ENCODE measurements at places on chromosomes 7 and 10.

DNA sequence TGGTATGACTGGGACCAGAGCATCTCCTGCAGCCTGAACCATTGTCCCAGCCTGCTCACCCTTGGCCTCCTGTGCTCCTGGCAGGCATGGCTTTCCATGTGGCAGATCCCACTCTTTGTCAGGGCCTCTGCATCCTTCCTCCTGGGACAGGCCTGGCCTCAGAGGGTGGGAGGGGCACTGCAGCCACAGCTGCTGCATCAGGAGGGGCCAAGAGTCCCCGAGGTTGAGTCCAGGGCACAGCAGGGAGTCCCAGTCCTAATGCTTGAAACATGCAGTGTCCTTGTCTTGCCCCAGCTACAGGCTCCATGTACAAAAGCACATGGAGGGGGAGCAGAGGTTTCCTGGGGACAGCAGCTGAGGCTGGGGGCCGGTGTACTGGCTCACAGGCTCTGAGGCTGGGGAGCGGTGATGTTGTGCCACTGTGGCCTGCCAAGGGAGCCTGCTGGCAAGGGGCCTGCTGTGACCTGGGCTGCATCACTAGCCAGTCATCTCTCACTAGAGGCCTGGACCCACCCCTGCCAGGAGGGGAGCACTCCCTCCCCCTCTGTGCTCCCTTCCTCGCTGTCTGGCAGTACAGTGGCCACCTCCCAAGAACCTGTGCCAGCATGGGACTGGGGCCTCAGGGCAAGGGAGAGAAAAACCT lies 144.8 kb downstream of the ZNF248 start:
- DNase-seq = no peak

- no peak for DNase-seq
Observed at GRCh38 chr7:156772725-156773124, 120.3 kb downstream of the LMBR1 start.

DNA sequence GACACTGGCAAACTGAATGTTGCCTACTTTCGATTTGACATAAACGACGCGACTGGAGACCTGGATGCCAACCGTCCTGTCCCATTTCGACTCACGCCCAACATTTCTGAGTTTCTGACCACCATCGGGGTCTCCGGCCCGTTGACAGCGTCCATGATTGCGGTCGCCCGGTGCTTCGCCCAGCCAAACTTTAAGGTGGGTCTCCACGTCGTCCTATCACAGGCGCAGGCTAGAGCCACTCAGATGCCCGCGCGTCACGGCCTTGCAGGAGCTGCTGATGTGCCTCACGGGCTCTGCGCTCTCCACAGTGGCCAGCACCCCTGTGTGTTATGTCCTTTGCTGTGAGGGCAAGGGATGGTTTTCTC lies 132.6 kb downstream of the SMURF1 start:
- no peak for DNase-seq

DNA sequence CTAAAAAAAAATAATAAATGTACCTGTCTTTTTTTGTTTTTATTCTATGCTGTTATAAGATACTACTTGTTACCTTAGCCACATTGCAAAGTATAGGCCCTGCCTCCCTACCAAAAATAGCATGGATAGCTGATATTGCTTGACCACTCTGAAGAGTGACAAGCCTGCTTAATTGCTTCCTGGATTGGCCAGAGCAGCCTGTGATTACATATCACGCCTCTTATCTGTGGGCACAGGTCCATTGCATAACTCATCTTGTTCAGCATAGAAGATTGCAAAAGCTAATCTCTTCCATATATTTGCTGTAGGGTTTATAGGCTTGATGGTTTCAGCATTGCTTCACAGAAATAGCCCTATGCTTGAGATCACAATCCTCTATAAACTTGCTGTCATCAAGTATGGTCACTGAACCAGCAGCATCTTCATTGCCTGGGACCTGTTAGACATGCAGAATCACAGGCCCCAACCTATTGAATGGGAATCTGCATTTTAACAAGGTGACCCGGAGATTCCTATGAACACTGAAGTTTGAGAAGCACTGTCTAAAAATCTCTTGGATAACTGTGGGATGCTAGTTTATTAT lies 280.8 kb upstream of the CDC14C start:
- DNase-seq = no peak

DNA sequence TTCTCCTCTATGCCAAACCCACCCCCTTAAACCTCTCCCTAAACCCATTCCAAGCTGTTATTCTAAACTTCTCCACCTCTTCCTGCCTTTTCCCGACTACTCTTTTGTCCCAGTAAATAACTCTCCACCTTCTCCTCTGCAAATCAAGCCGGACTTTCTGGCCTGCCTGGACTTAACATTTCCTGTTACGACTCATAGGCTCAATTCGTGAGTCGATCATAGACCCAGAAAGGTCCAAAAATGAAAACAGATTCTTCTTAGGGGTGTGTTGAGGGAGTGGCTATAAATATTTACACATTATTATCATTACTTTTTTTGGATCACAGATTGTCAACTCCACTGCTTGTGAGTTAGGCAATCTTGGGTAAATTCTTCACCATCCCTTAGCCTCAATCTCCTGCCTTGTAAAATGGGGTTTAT lies 59.0 kb upstream of the HABP2 start:
- DNase-seq = no peak

GRCh38 chr10:100883312-100883821 lies 29.4 kb upstream of the SLF2 start:
- no peak for DNase-seq

- DNase-seq = no peak
Observed at GRCh38 chr10:97320480-97321031, 1.5 kb downstream of the FRAT1 start.

- DNase-seq = no peak
Observed at GRCh38 chr10:70191161-70191971, 21.1 kb upstream of the SAR1A start.
